ENCODE measurements at places on chromosomes 6 and 20. TPM values are rescaled to one million over a fixed set of nuclear protein-coding genes. Genes with fewer than 3 reads are reported as not detected.

Gene CASS4
- 2.4 TPM for total RNA-seq

Gene PLCB4
- total RNA-seq: 1.8 TPM

Gene SLC22A3
- total RNA-seq: not detected

Gene PRR3
- 12.9 TPM for total RNA-seq

Gene AVP
- not detected for total RNA-seq

Gene HFE
- total RNA-seq: 11.1 TPM

Gene OTOR
- total RNA-seq: not detected

Gene C4B
- 1.5 TPM for total RNA-seq

Data from bronchus fibroblast of lung (primary cell).